ENCODE measurements at places on chromosomes 2 and 18.

GRCh38 chr2:166563894-166564293 is 69.8 kb upstream of the SCN7A start:
- DNase-seq: no peak

GRCh38 chr2:196711625-196712024 is 72.1 kb downstream of the CCDC150 start:
- DNase-seq: no peak

- peak; percentile 74 for DNase-seq
Observed at GRCh38 chr2:172427256-172427989, at the start of gene ITGA6. Gene ITGA6 (plus strand): TSS chr2:172427586.

GRCh38 chr18:29871246-29871645 is 1171.3 kb downstream of the DSC3 start:
- no peak for DNase-seq

GRCh38 chr18:13437796-13438506 is 219.4 kb downstream of the LDLRAD4 start:
- no peak for DNase-seq

- DNase-seq: no peak
Observed at GRCh38 chr2:217840522-217840921, 162.3 kb downstream of the TNS1 start.

GRCh38 chr2:53087874-53088461 is 679.6 kb upstream of the CHAC2 start:
- no peak for DNase-seq

DNA sequence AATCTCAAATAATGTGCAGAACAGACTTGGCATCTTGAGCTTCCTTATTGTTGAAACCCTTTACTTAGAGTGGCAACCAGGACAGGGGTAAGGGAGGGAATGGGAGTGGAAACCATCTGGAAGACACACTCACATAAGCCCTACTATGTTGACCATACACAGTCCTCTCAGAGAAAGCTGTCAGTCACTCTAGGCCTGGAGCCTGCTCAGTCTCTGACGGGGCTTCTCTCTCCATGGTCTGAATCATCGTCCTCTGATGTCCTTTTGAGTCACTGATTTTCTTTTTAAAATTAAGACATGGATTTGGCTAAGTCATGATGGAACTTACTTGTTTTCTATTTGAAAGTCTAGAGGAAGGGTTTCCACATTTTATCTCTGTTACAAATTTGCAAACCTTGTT is 74.0 kb downstream of the MYO1B start:
- DNase-seq: no peak

- DNase-seq: no peak
Observed at GRCh38 chr18:217532-218336, 50.1 kb downstream of the THOC1 start.

DNA sequence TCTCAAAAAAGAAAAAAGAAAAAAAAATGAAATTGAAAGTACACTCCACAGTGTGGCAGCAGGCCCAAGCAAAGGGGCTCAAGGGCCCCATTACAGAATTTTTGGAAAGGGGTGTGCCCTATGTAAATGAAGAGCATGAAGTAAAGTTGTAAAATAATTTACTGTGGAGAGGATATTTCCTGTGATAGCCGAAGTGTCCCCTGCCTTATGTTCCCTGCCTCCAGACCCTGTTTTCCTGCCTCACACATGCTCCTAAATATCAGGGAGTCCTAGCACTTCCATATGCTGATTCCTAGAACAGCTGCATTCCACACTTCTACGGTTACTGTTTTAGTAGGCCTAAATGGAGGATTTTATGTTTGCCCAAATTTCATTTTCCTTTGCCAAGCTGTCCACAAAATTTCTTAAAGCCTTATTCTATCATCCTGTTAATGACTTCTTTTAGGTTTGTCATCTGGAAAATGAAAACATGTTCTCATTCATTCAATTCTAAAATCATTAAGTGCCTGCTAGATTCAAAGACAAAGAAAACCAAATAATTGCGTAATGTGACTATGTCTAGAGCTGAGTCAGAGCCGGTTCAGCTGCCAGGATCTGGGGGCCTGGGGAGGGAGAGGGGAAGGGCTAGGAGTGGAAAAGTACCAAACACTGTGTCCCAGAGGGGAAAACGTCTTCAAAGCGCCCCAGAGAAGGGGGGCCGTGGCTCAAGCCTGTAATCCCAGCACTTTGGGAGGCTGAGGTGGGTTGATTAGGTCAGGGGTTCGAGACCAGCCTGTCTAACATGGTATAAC is 25.9 kb upstream of the IMPA2 start:
- no peak for DNase-seq

GRCh38 chr2:39181297-39181696 is 60.4 kb upstream of the SOS1 start:
- DNase-seq: no peak

DNA sequence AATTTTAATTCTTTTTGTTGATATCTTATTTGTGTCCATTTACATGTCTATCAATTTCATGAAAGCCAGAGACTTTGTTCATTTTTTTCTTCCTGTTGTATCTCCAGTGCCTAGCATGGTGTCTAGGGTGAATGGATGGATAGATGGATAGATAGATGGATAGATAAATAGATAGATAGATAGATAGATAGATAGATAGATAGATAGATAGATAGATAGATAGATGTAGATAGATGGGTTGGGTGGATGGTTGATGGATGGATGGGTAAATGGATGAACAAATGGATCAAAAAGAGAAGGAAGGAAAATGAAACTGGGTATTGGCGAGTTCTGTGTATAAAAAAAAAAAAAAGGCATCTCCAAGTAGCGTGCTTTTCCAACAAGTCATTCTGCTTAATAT is 120.5 kb downstream of the FAM124B start:
- no peak for DNase-seq

- DNase-seq: no peak
Observed at GRCh38 chr2:138424436-138425140, 77.0 kb upstream of the SPOPL start.

DNA sequence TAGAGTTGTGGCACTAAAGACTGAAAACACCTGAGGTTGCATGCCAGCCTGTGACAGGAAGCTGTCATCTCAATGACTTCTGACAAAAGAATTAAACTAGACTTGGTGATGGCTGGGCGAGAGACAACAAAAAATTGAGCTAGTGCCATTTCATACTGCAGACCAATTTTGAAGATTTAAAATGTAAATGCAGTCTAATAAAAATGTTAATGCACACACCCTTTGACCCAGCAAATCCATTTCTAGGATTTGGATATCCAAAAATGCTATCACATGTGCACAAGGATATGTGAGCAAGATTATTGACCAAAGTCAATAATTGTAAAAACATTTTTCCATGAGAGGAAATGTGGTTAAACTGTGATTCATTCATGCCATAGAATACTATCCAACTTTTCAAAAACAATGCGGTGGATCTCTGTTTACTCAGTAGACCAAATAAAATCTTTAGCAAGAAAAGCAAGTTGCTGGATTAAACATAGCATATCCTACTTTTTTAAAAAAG is 5.6 kb downstream of the FBXO36 start:
- DNase-seq: no peak

DNA sequence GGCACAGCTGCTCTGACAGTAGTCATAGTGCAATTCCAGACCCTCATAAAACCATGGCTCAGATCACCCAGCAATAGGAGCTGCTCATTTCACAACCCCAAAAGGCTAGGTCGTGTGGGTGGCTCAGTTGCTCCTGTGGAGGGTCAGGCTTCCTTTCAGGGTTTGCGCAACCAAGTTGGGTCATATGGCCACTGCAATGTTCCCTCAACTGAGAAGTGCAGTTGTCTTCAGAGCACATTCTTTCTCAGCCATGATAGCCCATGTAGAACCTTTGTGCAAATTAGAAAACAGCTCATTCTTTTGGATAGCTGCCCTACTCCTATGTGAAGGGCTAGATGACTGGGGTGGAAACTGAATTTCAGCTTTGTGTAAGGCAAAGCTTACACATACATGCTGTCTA is 3.2 kb downstream of the SERPINB13 start:
- DNase-seq: no peak

DNA sequence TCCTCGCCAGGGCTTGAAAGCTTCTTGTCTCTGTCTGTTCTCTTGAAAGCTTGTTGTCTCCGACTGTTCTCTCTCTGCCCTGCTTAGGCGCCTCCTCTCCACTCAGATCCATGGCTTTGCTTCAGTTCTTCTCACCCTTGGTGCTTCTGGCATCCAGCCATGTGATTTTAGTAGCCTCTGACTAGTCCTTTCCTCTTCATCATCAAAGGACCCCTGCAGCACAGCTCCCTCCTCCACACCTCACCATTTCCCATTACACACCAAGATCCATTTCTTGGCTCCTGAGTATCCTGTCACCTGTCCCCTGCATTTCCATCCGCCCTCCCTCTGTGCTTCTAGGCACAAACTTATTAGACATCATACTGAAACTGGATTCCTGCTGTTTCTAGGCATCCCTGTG is 59.4 kb downstream of the ZNF236 start:
- DNase-seq: no peak

DNA sequence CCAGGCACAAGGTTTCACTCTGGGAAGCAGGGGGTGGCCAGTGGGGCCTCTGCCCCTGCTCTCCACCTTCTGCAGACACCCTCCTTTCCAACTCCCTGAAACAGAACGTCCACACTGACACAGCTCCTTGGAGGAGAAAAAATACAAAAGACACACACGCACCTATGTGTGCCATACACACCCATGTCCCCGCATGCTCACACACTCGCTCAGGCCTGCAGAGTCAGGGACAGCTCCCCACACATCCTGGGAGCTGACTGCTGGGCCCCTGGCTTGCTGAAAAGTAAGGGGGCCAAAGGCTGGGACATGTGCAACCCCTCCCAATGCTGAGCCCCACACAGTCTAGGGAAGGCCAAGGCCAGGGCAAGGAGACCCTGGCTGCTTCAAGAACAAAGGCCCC is 200.5 kb downstream of the TNS1 start:
- DNase-seq: no peak

- no peak for DNase-seq
Observed at GRCh38 chr2:177669625-177670330, 277.2 kb downstream of the AGPS start.

- DNase-seq: no peak
Observed at GRCh38 chr18:950882-951495, 46.3 kb downstream of the ADCYAP1 start.

DNA sequence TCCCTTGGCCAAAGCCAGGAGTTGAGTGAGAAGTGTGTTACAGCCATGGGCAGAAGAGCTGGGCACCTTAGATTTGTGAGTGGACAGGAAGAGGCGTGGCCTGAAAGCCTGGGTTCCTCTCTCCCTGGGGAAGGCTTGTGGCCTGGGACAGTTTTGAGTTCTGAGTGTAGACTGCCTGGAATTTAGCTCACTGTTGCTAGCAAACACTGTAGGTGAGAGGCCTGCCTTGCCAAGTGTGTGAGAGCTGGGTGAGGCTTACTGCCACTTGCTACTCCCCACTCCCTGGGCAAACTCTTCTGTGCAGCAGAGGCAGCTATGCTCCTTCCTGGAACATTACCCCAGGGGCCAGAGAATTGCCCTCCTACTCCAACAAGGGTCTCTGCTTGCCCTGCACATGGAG is 150.0 kb upstream of the GALNT5 start:
- DNase-seq: no peak

- DNase-seq: no peak
Observed at GRCh38 chr18:42373584-42373983, 418.6 kb downstream of the PIK3C3 start.

DNA sequence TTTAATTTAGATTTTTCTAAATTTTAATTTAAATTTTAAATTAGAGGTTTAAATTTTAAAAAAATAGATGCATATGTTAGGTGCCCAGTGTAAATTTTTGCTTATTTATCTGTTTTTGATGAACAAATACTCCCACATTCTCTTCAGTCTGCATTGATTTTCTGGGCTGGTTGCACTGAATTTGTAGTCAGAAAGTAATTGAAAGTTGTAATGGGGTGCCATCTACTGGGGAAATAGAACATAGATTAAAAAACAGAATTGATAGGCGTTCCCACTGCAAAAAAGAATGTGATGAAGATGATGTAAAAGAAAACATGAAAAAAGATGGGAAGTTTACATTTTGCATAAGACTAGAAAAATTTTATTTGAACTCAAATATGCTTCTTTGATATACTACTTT is 51.7 kb upstream of the CCDC85A start:
- no peak for DNase-seq

DNA sequence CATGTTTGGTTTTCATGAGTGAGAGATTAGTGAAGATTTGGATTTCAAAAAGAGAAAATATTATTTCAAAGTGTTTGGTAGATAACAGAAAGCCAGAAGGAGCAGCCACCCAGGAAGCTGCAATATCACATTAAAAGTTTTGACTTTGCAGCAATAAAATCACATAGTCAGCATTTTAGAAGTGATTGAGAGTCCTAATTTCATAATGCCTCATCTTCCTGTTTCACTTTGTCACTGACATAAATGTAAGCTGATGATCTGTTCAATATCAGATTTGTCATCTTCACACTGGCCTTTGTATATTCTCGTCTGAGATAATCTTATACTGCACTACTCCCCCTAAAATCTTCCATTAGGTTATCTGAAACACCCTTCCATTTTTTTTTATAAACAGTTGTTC is 690.5 kb downstream of the ADCYAP1 start:
- no peak for DNase-seq

DNA sequence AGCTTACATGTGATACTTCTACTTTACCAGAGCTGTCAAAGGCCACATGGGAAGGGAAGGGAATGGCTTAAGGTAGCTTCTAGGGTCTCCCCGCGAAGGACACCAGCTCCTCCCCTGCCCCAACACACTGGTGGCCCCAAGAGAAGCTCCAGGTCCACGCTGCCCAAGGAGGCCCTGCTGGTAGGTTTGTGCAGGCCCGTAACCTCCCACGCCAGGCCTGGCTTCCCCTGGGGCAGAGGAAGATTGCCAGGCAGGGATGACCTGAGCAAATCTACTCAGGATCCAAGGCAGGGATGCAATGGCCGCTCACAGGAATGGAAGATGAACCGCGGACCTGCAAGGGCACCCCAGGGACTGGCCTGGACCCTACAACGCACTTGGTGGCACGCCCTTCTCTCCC is 205.1 kb downstream of the MGAT5 start:
- DNase-seq: no peak

DNA sequence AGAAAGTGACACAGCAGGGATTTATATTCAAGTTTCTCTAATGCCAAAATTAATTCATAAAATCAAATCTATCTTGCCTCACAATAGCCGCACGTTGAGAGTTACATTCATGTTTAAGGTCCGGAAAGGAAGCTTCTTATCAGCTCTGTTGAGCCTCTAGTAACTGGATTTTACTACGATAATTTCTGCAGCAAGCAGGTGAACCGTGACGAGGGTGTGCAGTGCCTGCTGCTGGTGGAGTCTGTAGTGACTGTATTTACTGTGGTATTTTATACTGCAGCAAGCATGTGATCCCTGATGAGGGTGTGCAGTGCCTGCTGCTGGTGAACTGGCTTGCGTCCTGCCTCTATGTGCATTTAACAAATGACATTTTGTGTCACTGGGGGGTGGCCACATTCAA is 120.0 kb downstream of the SNTG2 start:
- no peak for DNase-seq
